PC-3 (cell line): ENCODE measurements at places on chromosomes 7 and 10. TPM values are rescaled to one million over a fixed set of nuclear protein-coding genes. Genes with fewer than 3 reads are reported as not detected.

Gene CDC123
- total RNA-seq, result 74.2 and 110 TPM in 2 replicates

Gene CASD1
- 9.3 and 9.6 TPM in 2 replicates for total RNA-seq

Gene PLA2G12B
- total RNA-seq, result not detected in 2 replicates

Gene MSMB
- not detected in 2 replicates for total RNA-seq

GRCh38 chr7:136845899-136846465 lies 22.5 kb upstream of the CHRM2 start:
- no peak for DNase-seq

DNA sequence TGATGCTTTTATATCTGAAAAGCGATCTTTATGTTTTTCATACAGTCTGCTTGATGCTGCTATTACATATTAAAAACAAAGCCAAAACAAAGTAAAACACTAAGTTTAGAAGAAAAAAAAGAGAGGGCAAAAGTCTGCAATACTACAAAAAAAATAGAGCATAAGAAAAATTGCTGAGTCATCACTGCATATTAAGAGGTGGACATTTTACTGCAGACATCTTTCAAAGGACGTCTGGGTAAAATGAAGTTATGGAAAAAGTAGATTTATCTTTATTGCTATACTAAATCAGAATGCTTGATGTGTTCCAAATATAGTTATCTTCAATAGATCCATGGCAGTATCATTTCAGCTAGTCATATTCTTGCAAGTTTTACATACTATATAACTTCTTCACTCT lies 172.0 kb downstream of the MAGI2 start:
- no peak for DNase-seq

- DNase-seq, result no peak
These were observed 396.7 kb downstream of the AUTS2 start for GRCh38 chr7:69994886-69995542.

DNA sequence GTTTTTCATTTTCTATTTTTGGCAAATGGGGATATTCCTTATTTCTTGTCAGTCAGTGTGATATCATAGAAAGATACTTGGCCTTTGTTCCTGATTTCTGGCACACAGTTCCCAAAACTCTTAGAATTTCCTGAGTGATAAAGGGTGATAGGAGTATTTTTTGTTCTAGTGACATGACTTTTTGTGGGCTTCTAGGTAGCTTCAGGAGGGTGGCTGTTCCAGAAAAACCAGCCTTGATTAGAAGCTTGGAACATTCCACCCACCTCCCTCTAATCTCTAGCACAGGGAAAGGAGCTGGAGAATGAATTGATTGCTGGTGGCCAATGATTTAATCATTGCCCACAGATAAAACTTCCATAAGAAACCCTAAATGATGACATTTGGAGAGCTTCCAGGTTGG lies 17.2 kb upstream of the BPGM start:
- DNase-seq, result no peak

GRCh38 chr7:77685233-77685632 lies 11.0 kb upstream of the RSBN1L start:
- peak; percentile 67 for DNase-seq

GRCh38 chr7:18196638-18197037 lies 169.0 kb upstream of the PRPS1L1 start:
- no peak for DNase-seq

DNA sequence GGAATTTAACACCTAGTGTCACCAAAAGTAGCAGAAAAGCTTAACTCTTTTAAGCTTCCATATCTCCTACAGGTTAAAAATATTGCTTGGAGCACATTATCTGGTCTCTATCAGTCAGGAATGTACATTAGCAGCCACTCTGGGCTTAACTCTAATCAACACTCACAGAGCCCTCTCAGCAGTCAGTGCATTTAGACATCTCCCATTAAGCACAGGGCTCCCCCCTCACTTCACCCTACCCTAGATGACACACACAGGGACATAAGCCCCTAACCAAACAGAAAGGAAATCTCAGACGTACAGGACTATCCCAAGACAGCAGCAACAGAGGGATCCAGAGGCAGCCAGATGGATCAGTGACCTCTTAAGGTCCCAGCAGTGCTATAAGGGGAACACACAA lies 26.4 kb downstream of the FBXW4 start:
- DNase-seq, result no peak

- no peak for DNase-seq
These were observed 11.8 kb downstream of the CALML3 start for GRCh38 chr10:5536486-5537081.

GRCh38 chr10:68553138-68553537 lies 7.0 kb upstream of the TET1 start:
- no peak for DNase-seq

- peak; percentile 29 for DNase-seq
These were observed 77.1 kb downstream of the DNAJC1 start for GRCh38 chr10:21926358-21926925.

- no peak for DNase-seq
These were observed 27.4 kb upstream of the DGKI start for GRCh38 chr7:137873979-137874777.

DNA sequence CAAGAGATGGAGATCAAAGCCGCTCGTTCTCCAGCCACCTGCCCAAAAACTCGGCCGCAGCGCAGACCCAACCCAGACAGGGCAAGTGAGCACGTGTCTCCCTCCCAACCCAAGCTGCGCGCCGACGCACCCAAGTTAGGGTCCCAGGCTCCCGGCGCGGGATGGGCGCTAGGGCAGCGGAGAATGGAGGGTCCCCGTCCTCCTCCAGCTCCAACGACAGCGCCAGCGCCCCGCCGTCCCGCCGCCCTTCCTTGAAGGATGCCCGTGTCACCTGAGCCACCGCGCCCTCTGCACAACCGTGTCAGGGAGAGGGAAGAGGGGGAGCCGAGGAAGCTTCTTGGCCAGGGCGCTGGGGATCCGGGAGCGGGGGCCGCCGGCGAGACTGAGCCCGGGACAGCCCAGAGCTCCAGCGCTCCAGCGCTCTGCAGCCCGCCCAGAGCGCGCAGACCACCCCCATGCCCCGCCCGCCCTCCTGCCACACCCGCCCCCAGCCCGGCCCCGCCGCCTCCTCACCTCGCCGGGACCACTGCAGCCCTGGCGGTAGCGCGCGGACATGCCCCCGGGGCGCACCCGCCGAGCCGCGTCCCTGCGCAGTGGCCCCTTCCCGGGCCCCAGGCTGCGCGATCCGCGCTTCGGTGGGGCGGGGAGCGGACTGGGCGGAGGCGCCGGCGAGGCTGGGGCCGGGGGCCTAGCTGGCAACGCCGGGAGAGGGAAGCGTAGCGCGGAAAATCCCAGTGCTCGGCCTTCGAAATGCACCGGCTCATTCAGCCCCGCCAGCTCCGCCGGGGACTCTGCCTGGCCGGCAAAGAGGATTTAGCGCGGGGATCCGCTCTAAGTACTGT lies at the start of gene SLC16A12:
Gene SLC16A12 (minus strand): TSS at position 424 of the 842 bp plus-strand sequence. CDS start 73,016 bp downstream, outside the sequence.
- no peak for DNase-seq

DNA sequence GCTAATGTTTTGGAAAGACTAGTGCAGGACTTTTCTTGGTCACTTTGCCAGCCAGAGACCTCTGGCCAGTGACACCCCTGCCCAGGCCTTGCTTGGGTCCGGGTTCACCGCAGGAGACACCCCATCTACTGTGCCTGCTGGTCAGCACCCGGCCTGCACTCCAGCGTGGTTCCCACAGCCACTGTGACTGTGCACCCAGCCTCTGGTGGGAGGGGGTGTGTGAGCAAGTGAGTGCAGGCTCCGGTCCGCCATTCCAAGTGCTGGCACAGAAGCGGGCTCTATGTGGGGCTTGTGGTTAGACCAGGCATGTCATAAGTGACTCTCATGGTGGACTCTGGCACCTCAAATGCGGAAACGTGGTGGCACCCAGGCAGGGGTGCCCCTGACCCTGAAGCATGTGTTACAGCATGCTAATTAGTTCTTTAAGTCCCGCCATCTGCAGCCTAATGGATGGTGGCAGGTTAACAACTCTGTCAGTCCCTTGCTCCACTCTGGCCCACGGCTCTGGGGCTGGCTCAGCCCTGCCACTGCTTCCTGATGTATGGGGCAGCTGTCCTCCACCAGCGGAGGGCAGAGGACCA lies 311.9 kb upstream of the HGF start:
- no peak for DNase-seq
